ENCODE measurements at places on chromosomes 3 and 15.
A peak's percentile ranks its signal among the peaks of the same experiment; 100 is the strongest.

DNA sequence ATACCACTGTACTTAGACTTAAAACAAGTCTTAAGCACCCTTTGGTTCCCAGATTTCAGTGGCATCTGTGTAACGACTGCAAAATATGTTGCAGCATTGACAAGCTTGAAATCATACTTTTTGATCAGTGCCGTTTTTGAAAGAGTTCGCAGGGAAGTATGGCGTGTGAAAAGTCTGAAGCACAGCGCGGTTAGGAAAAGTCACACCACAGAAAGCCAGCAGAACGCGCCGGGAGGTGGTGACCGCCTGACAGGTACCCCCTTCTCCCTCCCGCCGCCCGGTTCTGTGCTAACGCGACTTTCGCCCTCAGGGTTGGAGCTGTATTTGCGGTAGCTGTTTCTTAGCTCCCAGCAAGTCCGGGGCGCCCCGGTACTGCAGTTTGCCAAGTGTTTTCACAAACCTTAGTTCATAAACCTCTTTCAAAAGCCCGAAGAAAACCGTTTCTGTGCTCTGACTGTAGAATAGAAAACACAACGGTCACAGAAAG lies 481 bp upstream of the CRYBG3 start:
- DNase-seq: peak; percentile 85

DNA sequence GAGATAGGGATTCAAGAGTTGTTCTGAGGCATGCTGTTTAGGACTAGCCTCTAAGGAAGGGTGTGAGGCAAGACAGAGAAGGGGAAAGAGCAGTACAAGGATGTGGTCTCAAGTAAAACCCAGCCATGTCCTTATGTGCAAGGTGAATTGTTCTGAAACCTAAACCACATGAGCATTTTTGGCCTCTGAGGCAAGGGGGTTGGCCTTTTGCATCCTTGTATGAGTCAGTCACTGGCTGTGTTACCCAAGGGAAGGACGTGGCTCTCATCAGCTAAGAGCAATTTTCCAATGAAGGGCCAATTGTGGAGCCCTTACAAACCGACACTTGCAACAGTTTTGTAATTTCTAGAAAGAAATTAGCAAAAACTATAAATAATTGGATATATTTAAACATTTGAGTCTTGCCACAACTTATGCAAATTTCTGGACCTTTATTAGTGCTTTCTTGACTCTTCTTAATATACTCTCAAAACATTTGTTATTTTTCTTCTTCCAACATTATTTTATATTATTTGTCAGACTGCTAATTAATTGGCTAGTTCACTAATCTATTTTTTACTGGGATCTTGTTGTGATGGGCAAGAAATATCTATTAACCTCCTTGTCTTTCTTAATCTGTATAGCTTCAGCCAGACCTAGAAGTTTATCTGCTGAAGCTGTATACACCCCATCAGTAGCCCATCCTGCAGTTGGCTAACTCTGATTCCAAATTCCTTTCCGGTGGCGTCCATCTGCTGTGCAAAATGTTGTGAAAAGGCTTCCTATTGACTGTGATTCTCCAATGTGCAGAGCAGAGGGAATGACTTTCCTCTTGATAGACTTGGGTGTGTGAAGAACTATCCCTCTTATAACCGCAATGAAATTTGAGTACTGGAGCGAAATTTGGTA lies 97.7 kb upstream of the P2RY1 start:
- no peak for DNase-seq

DNA sequence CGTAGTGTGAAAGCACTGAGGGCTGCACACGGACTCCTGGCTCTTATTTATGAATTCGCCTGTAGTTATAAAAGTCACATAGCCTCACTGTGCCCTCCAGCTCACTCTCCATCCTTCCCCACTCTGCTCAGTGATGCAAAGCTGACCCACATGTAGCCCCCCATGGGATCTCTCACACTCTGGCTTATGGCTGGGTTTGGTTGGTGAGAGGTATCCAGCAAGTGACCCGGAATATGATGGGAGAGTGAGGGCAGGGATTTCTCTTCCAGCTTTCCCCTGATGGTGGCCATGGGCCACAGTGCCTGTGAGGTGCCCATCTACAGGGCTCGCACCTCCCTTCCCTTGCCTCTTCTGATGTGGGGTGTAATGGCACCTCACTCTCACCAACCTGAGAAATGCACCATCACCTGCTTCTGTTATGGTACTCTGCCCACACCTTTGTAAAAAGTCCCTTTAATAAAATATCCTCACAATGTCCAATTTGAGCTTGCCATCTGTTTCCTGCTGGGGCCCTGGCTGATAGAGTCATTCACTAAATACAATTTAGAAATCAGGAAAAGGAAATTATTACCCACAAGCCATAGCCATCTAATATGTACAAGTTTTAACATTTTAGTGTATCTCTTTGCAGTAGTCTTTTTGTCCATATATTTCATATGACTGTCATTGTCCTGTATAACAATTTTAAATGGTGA lies 93.6 kb downstream of the SCN11A start:
- DNase-seq: no peak

GRCh38 chr3:133301194-133301593 lies 98.7 kb upstream of the BFSP2 start:
- DNase-seq: no peak

- no peak for DNase-seq
These were observed 23.8 kb upstream of the ZNF148 start for GRCh38 chr3:125398952-125399351.

DNA sequence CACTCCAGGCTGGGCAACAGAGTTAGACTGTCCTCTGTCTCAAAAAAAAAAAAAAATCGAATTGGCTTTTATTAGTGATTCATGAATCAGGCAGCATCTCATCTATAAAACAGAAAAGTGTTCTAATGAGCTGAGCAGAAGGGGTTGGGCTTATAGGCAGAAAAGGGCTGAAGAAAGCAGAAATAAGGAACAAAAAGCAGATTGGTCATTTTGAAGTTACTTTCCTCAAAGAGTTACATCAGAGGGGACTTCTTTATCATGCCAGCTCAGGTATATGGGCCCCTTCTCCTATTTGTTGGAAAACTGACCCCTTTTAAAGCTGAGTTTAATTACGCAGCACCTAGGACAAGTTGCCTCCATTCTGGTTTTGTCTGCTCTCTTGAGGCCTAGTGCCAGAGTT lies 722 bp upstream of the POGLUT1 start:
- DNase-seq: no peak

DNA sequence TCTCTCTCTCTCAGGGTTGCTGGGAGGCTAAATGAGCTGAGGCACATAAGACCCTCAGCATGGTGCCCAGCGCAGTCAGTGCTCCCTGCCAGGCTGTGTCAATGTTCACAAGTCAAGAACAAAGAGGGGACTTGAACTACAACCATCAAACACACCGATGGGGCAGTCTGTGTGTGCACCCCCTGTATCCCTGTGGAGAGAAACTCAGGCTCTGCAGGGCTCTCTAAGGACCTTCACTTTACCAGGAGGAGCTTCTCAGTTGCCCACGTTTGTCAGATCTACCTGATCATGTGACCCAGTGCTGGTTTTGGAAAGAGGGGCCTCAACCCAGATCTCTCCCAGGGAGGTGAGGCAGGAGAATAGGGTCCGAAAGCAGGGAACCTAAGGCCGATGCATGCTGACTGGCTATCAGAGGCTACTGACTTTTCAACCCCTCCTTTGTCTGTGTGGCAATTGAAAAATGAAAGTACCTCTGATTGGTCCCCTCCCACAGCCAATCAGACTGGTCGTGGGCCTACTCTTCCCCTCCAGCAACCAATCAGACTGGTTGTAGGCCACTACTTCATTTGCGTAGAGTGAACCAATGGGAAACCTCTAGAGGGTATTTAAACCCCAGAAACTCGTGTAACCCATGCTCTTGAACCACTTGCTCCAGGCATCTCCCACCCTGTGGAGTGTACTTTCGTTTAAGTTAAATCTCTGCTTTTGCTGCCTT lies 34.0 kb downstream of the RHCG start:
- DNase-seq: peak; percentile 43

DNA sequence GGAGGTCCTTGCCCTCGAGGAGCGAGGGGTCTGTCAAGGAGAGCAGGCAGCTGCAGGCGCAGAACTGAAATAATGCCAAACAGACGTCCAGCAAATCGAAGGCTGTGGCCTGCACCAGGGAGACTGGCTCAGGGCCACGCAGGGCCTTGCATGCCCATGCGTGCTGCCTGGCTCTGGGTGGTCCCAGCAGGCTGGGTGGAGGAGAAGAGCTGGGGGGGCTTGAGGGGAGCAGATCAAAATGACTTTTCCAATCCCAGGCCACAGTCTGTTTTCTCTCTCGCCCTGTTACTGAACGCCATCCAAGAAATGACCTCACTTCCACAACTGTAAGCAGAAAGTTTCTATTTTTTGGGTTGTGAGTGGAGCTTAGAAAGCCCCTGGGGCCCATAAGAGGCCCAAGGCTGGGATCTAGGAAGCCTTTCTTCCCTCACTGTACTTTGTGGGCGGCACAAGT lies 96.9 kb upstream of the RPL32 start:
- no peak for DNase-seq

GRCh38 chr3:127469760-127470159 lies 120.8 kb downstream of the TPRA1 start:
- no peak for DNase-seq

DNA sequence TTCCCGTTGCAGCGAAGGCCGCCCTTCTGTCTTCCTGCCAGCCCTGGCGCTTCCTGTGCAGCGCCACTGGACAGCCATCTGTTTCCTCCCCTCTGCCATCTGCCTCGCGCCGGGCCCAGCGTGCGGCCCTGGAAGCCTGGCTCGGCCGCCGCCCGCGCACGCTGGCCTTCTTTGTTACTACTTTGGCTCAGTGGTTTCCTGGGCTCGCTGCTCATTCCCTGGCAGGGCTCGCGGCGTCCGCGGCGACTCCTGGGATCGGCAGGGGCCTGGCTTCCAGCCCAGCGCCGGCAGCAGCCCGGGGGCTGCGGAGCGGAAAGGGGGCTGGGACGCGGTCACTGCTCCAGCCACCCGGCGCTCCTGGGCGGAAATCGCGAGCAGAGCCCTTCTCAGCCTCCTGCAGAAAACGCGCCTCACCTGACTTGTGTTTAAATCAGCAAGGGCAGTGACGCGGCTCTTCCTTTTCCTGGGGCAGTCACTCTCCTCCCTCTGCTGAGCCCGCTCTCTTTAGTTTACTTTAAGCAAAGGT lies 10.0 kb downstream of the CMTM7 start:
- DNase-seq: peak; percentile 76

DNA sequence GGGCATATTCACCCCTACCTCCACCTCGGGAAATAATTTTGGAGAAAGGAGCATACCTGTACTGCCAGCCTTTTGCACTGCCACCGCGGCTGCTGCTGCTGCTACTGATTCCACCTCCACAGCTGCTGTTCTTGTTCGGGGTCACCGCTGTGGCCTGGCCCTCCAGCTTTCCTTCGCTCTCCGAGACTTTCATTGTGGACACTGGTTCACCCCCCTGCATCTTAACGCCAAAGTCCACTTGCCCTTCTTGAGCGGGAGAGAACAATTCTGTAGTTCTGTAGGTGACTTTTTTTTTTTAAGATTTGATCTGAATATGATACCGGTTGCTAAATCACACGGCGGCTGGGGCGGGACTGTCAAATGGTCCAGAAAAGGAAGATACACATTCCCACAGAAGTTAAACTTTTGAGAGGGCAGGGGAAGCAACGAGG lies 701 bp downstream of the OSBPL11 start:
- no peak for DNase-seq

- no peak for DNase-seq
These were observed at the start of gene PLA2G4D for GRCh38 chr15:42094512-42094963. Gene PLA2G4D (minus strand): TSS chr15:42094562. CDS start chr15:42094459, 103 bp downstream.

GRCh38 chr3:126135071-126135405 lies 45.3 kb downstream of the ALDH1L1 start:
- DNase-seq: no peak

GRCh38 chr15:77529394-77530159 lies 103.1 kb downstream of the LINGO1 start:
- DNase-seq: no peak

- no peak for DNase-seq
These were observed 67.3 kb downstream of the HMCES start for GRCh38 chr3:129345971-129346370.

All from DMS 273 treated with DMSO at 0.1 percent for 48 hours (cell line).